Endothelial cell (in vitro differentiated cells): ENCODE measurements at places on chromosomes 2 and 18.
A peak's percentile ranks its signal among the peaks of the same experiment; 100 is the strongest.

DNA sequence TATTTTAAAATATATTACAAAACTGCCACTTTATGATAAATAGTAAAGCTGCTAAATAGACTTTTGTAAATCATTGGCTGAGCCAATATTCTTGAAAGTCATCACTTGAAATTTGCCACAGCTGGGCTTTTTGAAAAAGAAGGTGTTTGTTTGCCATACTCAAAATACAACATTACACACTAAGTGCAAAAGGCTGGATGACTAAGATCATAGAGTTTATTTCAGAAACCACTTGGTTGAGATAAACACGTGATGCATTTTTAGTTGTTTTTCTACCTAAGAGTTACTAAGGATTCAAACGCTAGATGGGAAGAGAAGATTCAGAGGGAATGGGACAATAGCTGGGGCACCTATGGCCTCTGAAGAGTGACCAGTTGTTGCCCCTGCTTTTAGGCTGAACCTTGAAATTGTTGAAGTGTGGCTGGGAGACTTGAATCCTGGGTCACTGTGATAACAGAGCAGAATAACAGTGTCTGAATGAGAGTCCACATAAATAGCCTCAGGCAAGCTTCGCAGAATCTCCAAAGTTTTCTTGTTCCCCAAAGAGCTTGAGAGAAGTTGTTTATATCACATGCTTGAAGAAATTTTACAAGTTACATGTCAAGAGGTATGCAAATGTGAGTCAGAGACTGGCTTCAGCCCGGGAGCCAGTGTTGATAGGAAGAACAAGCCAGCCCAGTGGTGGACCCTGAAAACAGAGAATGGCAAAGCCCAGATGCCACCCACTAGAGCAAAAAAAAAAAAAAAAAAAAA, 409.8 kb downstream of the GPD2 start:
- no peak for DNase-seq

- peak; percentile 5 for DNase-seq
These were observed 621 bp downstream of the TXNL1 start for GRCh38 chr18:56637711-56638231.

- DNase-seq: no peak
These were observed 38.5 kb downstream of the NPC1 start for GRCh38 chr18:23547846-23548245.

DNA sequence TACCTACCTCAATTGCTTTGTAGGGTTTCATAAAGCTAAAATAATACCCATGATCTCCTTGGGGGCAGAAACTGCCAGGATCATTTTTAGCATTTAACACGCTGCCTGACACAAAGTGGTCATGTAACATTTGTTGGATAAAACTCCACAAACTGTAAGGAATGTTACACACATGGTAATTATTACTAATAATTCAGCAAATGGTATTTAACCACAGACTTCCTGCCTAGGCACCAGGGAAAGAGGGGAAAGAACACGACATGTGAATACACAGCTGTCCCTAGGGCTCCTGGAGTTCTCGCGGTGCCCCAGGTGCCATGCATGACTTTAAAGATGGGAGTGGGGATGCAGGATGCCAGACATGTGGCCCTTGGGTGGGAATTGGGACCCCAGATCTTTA, 43.5 kb downstream of the ASAP2 start:
- no peak for DNase-seq

DNA sequence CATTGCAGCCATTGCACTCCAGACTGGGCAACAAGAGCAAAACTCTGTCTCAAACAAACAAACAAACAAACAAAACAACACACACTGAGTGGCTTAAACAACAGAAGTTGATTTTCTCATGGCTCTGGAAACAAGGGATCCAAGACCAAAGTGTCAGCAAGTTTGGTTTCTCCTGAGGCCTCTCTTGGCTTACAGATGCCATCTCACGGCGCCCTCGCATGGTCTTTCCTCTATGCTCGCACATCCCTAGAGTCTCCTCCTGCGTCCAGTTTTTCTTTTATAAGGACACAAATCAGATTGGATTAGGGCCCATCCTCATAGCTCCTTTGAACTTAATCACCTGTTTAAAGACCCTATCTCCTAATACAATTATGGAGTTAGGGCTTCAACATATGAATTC, 133.4 kb upstream of the LRRTM1 start:
- no peak for DNase-seq

- no peak for DNase-seq
These were observed 253.4 kb upstream of the ZSWIM2 start for GRCh38 chr2:187102381-187102780.
